ENCODE measurements at places on chromosomes 7 and 10.

DNA sequence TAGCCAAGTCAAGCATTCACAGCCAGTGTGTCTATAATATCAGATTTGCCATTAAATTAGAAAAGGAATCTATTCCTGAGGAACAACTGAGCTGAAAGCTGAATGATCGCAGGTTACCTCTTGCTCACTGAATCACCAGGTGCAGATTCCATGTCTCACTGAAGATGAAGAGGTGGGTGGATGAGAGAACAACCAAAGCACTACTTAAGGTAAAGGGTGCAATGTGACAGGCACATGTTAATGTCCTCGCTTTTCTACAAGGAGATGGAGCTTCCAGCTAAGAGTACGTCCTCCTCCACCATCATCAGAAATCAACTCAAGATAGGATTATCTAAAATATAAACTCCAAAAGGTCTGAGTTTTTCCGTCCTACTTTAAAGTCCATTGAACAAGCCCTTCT, 4.6 kb downstream of the SORCS1 start:
- no peak for DNase-seq

- DNase-seq, result no peak
Measured at GRCh38 chr10:71648933-71649320, 70.7 kb downstream of the C10orf105 start.

- no peak for DNase-seq
Measured at GRCh38 chr10:95835149-95835860, 72.5 kb upstream of the CC2D2B start.

GRCh38 chr7:148014001-148014400, 576.6 kb upstream of the C7orf33 start:
- DNase-seq, result no peak

GRCh38 chr7:135650831-135651573, 11.3 kb upstream of the STMP1 start:
- DNase-seq, result no peak

- DNase-seq, result no peak
Measured at GRCh38 chr7:100584054-100584682, 1.8 kb downstream of the LRCH4 start.

DNA sequence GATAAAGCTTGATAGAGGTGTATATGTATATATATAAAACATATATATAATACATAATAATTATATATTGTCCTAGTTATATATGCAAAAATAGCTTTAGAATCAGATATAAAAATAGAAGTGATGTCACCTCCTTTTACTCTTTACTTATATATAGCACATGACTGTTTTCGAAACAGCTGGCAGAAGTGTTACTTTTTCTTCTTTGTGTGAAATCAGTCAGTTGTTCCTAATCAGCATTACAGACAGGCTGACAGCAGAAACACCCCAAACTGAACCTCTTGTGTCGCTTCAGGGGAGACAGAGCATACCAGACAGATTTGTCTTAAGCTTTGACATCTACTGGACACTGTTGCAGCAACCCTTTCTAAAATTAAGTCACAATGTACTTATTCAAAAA, 684.9 kb upstream of the CELF2 start:
- DNase-seq, result no peak
